ENCODE measurements at places on chromosomes 2 and 18.

DNA sequence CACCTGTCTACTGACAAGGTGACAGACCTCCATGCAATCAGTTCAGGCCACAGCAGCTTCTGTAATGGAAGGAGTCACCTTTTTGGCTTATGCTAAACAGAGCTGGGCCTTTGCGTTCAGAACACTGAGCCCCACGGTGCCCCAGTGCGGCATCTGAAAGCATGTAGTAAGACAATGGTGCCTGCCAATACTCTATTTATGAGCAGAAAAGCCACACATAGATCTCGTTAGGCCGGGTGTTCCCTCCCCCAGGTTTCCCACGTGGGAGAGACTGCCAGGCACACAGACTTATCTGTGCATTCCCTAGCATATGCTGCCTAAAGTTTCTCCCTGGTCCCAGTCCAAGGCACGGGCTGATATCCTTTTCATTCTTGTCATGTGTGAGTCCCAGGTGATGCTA is 150.9 kb downstream of the ACTR3 start:
- DNase-seq: no peak

GRCh38 chr2:26298638-26299393 is 47.1 kb upstream of the SELENOI start:
- DNase-seq: no peak

DNA sequence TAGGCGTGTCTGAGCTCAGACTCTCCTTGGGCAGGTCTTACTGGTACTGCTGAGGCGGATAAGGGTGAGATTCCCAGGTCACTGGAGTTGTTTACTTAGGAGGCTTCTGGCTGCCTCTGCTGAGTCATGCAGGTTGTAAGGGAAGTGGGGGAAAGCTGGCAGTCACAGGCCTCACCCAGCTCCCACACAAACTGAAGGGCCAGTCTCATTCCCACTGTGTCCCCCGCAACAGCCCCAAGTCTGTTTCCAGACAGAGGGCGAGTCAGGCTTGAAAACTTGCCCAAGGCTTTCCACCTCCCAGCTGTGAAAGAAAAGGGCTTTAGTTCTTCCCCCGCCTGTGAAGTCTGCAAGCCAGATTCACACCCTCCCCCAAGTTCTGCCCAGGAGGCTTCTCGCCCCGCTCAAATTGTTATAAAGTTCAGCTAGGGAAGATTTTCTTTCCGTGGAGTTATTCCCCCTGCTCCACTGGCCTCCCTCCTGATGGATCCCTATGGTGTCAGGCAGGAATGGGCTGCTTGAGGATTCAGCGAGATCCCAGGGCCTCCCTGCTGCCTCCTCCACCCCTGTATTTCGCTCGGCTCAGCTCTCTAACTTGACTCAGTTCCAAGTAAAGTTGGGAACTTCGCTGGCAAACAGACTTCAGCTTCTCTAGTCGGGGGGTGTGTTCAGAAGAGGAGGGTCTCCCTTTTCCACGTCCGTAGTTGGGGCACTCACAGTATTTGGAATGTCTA is 248.6 kb downstream of the NR4A2 start:
- no peak for DNase-seq

DNA sequence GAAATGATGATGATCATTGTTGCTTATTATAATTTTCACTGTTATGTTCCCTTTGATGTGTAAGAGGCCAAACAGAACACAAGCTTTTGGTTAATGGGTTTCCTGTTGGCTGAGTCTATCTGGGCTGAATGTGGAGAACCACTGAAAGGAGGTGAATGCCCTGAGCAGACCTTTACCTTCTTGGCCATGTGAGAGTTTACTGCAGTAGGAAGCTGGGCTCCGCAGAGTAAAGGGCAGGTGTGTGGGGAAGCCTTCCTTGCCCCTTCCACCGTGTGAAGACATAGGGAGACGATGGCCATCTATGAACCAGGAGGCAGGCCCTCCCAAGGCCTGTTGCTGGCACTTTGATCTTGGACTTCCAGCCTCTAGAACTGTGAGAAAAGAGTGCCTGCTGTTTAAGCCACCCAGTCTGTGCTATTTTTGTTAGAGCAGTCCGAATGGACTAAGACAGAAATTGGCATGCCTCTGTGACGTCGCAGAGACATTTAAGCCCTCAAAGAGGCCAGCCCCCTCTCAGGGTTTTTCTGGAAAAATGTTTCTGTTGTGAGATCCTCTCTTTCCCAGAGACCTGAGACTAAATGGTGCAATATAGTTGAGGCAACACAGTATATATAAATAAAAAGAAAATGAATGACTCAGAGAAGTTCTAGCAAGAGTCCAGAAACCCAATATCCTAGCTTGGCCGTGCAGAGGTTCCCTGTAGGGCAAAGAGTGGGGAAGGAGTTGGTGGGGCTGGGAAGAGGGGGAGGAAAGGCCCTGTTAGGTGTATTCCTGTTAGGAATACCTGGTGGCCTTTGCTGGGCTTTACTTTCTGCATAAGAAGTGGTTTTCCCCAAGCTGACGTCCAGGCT is 121.9 kb upstream of the LGALSL start:
- DNase-seq: no peak

GRCh38 chr2:54725343-54726099 is 2.1 kb downstream of the EML6 start:
- no peak for DNase-seq

DNA sequence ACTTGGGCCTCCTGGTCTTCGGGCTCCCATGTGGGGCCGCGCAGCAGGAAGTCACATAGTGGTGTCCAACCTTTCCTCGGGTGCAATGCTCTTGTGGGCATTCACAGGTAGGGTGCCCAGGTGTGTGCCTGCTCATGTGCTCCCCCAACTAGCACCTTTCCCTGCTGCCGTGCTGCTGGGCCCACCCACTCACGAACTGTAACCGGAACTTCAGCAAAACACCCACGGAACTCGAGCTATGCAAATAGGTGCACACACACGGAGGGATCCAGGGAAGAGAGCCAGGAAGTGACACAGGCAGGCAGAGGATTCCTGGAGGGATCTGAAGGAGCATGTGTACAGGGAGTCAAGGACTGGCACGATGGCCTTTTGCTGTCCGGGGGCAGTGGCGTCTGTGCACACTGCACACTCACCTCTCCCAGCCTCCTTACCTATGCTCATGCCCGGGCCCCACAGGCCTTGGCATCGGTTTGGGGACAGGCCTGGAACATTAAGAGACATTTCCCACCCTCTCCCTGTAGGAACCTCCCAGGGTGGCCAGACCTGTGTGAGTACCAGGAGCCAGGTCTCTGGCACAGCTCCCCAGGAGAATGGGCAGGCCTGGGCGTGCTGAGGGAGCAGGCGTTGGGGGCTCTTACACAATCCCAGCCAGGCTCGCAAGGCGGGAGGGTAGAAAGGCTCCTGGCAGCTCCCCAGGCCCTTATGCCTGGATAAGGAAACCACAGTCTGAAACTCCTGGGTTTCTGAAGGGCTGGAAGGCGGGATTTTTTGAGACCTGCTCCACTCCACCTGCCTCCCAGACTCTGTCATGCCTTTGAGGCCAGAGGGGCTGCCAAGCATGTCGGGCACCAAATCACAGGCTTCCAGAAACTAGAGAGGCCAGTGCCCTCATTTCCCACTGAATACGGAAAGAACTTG is 6.6 kb upstream of the PTMA start:
- no peak for DNase-seq

DNA sequence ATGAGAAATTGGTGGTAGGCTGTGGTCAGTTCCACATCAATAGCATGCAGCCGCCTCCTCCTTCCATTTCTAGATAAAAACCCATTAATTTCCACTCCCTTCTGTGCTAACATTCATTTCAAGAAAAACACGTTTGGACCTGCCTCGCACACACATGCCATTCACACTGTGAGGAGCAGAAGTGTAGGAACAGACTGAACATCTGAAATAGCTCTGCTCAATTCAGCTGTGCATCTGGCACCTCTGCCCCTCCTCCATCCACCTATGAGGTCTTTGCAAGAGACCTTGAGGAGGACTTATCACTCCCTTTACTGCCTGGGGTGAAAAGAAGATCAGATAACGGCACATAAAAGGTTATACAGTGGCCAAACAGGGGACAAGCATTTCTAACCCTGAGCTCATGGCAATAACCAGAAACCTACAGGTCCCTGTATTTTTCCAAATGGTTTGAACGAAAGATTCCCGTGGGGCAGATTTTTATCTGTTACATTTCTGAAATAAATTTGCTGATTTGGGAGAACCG is 30.8 kb upstream of the LRP2 start:
- no peak for DNase-seq

DNA sequence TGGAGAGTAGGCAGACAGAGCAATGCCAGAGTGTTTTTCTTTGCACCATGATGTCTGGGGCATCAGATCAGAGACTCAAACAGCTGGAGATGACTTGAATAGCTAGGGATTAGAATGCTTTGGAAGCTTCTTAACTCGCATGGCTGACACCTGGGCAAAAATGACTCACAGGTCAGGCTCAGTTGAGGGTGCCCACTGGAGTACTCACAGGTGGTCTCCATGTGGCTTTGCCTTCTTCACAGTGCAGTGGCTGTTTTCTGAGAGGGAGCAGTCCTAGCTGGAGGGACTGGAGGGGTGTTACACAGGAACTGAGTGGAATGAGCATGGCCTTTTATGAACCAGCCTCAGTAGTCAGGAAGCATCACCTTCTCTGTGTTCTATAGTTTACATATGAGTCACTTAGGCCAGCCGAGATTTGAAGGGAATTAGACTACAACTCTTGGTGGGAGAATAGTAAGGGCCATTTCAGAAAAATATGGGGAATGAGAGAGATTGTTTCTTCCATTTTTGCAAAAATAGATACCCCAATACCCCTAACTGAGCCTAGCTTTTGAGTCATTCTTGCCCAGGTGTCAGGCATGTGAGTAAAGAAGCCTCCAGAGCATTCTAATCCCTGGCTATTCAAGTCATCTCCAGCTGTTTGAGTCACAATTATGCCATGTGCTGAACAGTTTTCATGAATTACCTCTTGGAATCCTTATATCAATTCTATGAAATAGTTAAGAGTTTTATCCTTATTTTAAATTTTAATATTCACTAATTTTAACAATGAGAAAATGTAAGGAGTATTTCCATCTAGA is 7.1 kb upstream of the PPP1R1C start:
- no peak for DNase-seq

DNA sequence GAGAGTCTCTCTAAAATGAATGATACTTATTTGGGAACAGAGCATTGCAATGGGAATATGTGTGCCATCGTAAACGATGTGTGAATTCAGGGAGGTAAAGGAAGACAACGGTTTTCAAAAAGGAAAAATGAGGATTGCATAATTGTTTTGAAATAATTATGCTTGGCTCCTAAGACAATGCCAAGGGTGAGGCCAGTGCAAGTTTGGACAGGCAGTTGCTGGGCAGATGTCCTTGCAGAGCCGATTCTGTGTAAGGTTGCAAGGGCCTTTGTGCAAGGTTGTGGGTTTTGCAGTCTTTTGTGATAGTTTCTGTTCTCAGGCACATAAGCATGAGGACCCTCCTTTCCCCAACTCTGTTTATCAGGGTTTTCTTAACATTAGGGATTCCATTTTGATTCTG is 70.0 kb upstream of the ZNF236 start:
- no peak for DNase-seq

DNA sequence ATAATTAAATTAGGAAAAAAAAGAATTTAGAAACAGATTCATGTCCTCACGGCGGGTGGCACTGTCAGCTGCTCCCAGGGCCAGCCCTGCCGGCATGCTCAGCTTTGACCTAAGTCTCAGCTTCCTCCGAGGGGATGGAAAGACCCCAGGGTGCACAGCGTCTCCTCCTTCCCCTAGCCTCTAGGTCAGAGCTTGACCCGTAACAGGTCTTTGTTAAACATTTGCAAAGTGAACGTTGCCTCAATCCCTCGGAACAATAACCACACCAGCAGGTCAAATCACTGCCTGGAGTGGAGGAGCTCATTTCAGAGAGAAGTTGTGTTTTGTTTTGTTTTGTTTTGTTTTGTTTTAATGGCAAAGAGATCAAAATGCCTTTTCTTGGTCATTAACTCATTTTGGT is 171.3 kb downstream of the TMEM18 start:
- no peak for DNase-seq

GRCh38 chr18:35426786-35427185 is 49.6 kb upstream of the ZNF396 start:
- no peak for DNase-seq

DNA sequence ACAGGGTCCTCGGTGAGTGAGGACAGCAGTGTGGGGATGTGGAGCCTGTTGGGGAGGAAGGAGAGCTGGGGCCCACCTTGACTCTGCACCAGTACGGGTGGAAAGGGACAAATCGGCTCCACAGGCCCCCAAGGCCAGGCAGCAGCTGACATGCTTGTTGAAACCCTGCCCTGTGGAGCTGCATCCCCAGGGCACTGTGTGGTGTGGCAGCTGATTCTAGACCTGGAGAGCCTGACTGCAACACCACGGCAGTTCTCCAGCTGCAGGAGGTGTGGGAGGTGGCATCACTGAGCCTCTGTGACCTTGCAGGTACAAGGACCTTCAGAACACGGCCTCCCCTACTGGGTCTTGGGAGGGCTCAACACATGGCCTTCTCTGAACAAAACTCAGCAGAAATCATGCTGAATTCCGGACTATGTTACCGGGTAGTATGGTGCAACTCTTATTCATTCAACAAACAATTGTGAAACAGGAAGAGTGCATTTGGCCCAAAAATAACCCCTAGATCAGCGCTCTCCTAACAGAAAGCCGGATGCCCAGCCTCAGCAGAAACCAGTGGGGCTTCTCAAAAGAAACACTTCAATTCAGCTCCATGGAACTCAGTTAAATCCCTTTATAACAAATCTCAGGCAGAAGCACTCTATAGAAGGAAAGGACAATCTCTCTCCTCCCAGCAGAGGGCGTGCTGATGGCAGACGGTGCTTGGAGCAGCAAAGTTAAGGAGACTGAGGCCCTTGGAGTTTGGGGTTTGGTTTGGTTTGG is 104.4 kb upstream of the SALL3 start:
- no peak for DNase-seq

- no peak for DNase-seq
Observed at GRCh38 chr2:173571887-173572680, 217.4 kb downstream of the CDCA7 start.
